ENCODE measurements at places on chromosomes 4 and X.

DNA sequence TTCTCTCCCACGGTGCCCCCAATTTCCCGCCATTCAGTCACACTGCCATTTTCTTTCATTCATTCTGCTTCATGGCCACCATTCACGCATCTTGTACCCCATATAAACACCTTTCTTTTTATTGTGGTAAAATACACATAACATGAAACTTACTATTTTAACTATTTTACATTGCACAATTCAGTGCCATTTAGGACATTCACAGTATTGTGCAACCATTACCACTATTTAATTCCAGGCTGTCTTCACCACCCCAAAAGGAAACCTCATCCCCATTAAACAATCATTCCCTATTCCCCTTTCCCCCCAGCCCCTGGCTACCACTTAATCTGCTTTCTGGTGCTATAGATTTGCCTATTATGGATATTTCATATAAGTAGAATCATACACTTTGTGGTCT, 15.9 kb downstream of the SPACA5 start:
- no peak for DNase-seq

DNA sequence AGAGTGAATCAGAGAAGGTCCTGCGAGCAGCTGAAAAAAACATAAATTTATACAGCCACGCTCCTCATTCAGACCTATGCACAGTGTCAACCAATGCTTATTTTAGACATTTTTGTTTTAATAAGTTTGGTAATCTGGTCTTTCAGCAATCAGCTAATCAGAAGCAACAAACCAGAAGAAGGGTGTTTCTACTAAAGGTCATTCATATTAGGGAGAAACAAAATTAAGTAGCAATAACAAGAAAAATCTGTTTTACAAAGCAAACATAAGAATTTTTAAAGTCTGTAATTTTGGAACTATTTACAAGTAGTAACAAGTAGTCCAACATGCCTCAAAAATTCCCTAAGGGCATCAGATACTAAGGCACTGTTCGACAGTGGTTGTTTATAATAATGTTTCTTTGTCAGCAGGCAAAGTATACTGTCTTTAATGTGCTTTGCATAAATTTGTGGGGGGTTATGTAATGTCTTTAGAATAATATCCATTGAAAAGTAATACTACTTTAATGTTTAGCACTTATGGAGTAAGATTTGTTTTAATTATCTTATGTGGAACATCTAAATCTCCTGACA, 82.8 kb downstream of the PHOX2B start:
- no peak for DNase-seq

- no peak for DNase-seq
These were observed 802.6 kb downstream of the PDHA2 start for GRCh38 chr4:96642490-96642889.

DNA sequence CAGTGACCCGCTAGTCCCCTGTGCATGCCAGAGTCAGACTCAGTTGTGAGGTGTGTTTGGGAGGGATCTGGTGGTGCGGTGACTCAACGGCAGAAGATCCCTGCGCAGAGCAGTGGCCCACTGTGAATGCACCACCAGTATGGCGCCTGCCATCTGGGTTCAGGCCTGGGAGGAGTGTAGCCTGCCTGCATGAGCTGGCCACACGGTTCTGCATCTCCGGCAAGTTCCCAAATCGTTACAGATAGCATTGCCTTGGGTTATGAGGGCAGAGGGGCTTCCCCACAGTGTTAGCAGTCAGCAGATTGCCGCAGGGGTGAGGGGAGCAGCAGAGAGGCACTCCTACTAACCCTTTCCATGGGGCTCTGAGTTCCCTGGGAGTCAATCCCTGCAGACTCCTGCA, 629.6 kb downstream of the TLL1 start:
- no peak for DNase-seq

DNA sequence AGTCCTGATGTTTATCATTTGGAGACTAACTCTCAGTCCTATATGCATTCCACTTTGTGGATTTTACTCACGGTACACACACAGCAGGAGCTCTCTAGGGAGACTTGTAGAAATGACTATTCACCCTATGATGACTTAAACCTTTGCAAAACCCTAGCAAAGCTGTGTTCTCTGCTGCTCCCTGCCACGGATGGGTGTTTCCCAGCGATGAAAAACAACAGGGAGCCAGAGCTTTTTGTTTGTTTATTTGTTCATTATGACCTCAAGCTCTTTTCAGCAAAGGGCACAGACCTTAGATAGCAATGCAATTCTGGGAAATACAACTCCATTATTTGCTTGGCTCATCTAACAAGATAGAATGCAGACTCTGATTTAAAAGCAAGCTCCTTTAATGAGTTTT, 156.6 kb downstream of the GRIA3 start:
- no peak for DNase-seq

DNA sequence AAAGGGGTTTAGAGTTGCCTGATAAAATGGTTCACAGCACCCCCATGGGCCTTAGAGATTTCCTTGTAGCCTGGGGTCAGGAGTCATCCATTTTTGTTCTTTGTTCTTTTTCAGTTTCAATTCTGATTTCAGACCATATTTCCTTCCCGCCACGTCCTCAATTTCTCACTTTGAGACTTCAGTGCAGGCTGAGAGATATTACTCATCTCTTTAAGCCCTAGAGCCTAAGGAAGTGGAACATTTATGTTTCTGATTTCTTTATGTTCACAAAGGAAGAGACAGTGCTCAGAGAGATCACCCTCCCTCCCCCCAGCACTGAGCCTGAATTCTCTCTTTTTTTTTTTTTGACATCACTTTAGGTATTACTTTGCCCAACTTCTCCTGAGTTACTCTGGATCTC, 56.3 kb downstream of the MSN start:
- no peak for DNase-seq

DNA sequence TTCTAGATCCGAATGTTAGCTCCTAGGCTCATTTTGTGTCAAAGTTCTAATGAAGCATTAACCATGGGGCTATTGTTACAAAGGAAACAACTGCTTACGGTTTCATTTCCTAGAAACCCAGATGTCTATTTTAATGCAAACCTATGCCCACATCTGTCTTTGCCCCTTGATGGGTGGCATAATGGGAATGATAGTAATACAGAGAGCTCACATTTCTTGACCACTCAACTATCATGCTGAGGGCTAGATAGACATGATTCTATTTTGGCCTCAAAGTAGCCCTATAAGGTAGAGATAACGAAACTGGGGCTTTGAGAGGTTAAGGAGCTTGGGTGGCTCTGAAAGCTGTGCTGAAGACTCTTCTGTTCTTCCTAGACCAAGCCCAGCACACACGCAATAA, 1.9 kb downstream of the TLR7 start:
- no peak for DNase-seq
